PC-9 (cell line): ENCODE measurements at places on chromosomes 3 and 15. TPM values are rescaled to one million over a fixed set of nuclear protein-coding genes. Genes with fewer than 3 reads are reported as not detected.

- no peak for DNase-seq
These were observed 7.8 kb downstream of the FEZF2 start for GRCh38 chr3:62365391-62366125.

DNA sequence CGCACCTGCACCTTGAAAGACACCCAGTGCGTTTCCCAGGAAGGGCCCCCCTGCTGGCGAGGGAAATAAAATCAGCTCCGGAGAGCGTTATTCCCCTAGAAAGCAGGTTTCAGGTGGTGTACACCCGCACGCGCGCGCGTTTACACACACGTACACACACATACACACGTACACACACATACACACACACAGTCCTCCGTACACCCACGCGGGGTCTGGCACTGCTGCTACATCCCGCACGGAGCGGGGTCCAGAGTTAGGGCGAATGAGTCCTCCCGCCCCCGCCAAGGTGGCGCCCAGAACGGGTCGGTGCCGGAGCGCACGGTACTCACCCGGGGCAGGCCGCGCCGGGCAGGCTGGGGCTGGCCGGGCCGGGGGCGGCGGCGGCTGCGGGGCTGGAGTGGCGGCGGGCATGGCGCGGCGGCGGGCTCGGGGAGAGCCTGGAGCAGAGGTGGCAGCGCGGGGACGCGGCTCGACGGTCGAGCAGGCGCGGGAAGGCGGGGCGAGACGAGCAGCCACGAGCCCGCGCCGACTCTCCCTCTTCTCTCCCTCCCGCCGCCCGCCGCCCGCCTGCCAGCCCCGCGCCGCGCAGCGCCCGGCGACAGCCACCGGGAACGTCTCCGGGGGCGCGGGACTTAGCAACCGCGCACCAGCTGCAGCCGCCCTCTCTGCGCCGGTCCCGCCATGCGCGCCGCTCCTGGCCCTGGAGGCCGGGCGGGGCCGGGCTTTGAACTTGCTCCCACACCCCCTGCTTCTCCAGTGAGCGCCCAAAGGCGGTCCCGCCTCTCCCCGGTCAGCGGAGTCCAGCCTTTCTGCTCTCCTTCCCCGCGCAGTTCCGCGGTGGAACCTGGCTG lies at the start of gene DCLK3:
TSS of gene DCLK3 (minus strand) at position 704 of the 854 bp plus-strand sequence. CDS start at position 414, 290 bp downstream.
- DNase-seq, result no peak

DNA sequence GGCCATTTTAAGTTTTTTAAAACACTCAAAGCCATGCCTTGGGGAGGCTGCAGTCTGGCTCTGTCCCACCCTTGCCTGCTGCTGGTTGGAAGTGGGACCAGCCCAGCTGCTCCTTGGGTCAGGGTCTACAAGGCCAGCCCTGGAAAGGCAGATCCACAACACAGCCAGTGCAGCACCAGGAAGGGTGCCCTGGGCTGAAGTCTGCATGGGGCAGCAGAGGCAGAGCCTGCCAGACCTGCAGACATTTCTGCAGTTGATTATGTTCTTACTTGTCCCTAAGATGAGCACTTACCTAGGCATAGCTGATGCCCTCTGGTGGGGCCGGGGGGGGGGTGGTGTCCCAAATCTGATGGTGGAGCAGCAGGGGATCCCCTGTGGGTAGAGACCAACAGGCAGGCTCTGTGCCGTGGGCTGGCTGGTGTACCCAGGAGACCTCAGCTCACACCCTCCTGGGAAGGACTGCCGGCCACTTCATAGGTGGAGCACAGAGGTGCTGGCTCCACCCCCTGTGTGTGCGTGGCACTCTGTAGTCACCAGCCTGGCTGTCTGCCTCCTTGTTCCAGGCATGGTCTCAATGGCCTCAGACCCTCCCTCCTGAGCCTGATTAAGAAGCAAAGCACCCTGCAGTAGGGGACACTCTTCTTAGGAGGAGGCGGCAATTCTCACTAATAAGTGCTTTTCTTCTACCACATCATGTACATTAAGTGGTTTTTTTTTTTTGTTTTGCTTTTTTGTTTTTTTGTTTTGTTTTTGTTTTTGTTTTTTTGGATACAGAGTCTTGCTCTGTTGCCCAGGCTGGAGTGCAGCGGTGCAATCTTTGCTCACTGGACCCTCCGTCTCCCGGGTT lies 97.4 kb upstream of the KLF13 start:
- DNase-seq, result no peak

- DNase-seq, result no peak
These were observed 29.9 kb downstream of the EIF2AK4 start for GRCh38 chr15:39963786-39964185.

The FETUB gene
- not detected in 2 replicates for total RNA-seq
